ENCODE measurements at places on chromosomes 2 and 18.

DNA sequence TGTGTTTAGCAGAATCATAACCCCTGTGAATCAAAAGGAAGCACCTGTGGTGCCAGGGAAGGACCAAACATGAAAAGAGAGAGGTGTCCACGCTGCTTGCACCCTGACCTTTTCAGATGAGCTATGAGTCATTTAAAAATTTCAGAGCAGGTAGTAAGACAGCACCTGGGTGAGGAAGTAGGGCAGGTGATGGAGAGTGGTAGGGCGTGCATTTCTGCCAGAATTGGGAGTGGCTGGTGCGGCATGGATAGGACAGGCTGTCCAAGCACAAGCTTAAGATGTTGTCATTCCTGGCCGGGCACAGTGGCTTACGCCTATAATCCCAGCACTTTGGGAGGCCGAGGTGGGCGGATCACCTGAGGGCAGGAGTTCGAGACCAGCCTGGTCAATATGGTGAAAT lies 36.8 kb downstream of the NPAS2 start:
- no peak for DNase-seq

DNA sequence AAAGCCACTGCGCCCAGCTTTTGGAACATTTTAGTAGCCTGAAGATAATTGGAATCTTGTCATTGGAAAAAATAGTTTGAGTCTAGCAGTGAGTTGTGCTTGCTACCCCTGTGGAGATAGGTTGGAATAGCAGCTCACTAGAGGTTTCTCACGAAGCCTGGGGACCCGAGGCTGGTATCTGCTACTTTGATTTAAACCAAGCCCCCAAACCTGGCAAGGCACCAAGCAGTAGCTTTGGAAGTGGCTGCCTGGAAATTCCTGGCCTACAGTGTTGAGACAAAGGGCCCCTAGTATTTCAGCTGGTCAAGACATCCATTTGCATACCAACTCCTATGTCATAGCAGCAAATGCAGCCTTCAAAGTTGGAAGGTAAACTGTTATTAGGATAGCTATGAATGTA lies 42.1 kb downstream of the NOP58 start:
- DNase-seq = no peak

- DNase-seq = no peak
Observed at GRCh38 chr2:200397785-200398184, 91.3 kb downstream of the SPATS2L start.

DNA sequence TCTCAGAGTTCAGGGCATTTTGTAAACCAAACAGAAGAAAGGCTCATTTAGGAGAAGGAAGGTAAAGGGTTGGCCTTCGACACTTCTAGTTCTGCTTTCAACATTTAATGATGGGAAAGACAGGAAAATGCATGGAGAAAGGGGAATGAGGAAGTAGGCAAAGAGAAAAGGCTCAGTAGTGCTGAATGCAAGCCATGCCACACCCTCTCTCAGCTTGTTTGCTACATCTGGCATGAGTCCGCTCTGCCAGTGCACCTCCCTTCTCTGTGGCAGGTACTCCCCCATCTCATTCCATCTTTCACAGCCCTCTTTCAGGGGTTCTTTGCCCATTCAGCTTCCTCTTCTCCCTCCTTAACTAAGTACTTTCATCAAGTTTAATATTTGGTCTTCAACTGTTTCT lies 120.9 kb upstream of the ITGB6 start:
- DNase-seq = no peak

GRCh38 chr2:24919037-24919505 lies 966 bp downstream of the ADCY3 start:
- DNase-seq = no peak

DNA sequence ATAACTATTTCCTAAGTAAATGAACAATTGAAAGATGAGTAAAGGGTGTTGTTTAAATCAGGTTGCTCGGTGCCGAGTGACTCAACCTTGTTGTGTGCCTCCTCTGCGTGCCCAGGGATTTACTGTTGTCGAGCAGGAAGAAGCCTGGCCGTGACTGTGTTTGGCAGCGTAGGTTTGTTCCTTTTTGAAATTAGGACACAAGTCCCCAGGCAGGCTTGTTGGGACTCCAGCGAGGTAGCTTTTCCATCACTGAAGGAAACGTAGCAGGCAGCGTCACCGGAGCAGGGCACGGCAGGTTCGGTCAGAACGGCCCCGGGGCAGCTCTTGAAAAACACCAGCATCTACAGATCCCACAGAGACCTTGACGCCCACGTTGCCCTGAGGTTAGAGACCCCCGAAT lies 48.6 kb downstream of the TMEM18 start:
- no peak for DNase-seq

DNA sequence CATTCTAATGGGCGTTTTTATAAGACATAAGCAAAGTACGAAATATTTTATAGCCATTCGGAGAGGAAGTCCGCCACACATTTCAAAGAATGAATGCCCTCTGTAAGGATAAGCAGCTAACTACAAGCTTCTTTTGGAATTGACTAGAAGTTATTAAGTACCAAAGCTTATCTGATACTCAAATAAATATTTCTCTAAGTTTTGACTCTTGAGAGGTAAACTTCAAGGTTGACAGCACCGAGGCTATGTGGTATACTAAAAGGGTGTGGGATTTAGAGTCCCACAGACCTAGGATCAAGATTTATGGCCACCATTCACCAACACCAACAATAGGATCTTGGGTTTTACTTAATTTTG lies 48.1 kb upstream of the MSH2 start:
- no peak for DNase-seq

DNA sequence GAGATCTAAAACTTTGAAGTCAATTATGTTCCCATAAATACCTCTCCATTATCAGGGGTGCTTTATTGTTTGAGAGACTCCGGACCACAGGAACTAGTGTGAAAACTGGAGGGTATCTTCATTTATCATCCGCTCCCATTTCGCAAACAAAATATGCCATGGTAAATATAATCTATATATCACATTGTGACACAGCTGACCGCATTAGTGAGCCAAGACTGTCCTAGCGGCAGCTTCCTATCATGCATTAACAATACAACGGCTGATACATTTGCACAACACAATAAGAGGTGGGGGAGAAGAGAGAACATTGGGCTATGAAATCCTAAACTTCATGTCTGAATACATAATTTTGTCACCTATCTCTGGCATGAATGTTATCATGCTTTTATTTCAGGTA lies 29.5 kb downstream of the BCL11A start:
- DNase-seq = no peak

- DNase-seq = no peak
Observed at GRCh38 chr18:44876755-44877154, 196.1 kb downstream of the SETBP1 start.

DNA sequence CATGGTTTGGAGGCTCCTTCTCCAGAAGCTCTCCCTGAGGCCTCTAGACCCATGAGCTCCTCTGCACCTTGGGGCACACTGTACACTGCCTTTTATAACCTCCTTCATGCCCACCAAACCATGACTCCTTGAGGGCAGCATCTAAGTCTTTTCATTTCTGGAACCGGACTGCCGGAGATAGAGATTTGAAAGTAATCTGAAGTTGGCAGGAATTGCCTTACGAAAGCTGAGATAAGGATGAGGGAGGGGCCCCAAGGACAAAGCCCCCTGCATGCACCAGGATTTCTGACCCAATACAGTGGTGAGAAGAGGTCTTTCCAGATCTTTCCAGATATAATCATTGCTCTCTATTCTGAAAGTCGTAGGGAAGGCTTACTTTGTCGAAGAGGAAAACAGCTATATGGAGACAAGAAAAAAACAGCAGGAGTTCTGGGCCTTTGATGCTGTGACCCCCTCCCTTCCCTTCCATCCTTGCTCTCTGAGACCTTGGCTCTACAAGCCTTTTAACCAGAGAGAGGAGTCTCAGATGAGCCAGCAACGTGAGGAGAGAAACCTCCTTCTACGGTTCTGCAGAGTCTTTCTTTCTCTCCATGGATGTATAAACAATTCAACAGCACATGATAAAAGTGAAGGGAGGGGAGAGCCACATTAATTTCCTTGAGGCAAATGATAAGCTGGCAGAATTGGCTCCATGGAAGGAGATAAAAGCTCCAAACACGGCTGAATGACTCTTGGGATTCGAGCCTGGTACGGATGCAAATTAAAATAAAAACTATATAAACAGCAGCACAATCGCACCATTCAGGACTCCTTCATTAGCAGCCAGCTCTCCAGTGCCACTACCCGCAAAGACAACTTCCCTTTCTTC lies 88.0 kb upstream of the RTN4 start:
- no peak for DNase-seq

DNA sequence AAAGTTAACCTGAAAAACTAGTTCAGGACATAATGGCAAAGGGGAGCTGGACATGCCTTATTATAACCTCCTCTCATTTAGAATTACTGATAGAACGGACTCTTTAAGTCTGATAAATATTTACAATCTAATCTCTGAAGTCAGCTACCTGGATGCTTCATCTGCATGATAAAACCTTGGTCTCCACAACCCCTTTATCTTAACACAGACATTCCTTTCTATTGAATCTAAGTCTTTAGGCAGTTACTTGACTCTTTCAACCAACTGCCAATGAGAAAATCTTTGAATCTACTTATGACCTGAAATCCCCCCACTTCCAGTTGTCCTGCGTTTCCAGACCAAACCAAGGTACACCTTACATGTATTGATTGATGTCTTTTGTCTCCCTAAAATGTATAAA lies 191.2 kb upstream of the LRRTM4 start:
- DNase-seq = no peak

DNA sequence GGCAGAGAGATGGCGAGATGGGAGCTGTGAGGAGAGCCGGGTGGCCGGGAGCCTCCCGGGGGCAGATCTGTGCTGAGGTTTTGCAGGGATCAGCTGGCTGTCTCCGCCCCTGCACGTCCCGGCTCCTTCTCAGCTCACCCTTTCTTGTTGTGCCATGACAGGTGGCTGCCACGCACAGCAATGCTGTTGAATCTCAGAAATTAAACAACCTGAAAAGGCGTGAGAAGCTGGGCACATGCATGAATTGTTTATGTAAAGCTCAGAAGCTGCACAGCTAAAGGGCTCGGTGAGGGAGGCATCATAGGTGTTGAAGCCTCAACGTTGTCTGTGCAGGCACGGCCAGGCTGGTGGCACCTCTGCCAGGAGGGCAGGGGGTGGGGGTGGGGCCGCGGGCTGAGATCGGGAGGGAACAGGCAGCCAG lies 858 bp upstream of the RTP5 start:
- DNase-seq = no peak

- DNase-seq = no peak
Observed at GRCh38 chr2:173815772-173816171, 149.4 kb downstream of the SP3 start.

DNA sequence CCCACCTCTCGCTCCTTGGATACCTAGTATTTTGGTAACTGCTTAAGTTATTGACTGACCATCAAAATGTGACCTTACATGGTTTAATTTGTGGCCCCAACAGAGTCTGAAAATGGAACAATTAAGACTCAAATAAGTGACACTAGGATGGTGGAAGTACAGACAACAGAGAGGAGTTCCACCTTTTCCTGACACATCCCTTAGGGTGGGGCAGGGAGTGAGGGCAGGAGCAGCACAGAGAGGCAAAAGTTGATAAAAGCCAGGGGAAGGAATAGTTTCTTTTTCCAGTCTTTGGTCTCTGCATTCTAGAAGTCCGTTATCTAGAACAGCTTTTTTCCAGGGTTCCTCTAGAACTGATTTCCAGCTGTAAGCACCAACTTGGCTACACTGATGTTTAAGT lies 32.2 kb downstream of the FTCDNL1 start:
- DNase-seq = no peak

GRCh38 chr2:145119225-145119624 lies 599.3 kb upstream of the ZEB2 start:
- no peak for DNase-seq

DNA sequence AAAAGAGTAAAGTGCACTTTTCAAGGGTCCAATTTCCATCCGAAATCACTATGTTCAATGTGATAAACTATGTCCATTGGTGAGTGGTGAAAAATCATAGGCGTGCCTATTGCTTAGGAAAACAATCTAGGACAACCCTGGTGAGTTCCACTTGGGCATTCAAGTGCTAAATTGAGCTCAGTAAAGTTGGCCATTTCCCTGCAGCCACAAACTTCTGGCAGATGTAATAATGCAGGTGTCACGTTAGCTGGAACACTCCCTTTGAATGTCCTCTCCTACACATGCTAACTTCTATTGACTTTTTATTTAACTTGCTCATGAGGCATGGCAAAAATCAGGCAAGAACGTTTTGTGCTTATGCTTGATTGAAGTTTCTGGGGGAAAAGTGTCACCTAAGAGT lies 67.1 kb downstream of the CPS1 start:
- DNase-seq = no peak

- no peak for DNase-seq
Observed at GRCh38 chr2:100257939-100258338, 64.4 kb downstream of the LONRF2 start.

DNA sequence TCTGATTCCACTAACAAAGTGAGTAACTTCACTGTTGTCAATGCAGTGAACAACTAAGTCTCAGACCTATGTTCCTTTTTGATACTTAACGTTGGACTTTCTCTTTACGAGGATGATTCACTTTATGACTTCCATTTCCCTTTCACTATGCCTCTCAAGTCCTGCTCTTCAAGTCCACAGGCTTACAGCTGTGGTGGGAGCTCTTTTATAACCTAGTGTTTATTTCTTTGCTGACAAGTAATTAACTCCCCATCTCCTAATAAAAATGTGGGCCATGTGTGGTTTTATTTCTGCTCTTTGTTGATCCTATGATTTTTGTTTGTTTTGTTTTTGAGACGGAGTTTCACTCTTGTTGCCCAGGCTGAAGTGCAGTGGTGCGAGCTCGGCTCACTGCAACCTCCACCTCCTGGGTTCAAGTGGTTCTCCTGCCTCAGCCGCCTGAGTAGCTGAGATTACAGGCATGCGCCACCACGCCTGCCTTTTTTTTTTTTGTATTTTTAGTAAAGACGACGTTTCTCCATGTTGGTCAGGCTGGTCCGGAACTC lies 142.1 kb downstream of the USP34 start:
- no peak for DNase-seq

GRCh38 chr2:25043241-25043867 lies 1.5 kb downstream of the EFR3B start:
- DNase-seq = no peak

DNA sequence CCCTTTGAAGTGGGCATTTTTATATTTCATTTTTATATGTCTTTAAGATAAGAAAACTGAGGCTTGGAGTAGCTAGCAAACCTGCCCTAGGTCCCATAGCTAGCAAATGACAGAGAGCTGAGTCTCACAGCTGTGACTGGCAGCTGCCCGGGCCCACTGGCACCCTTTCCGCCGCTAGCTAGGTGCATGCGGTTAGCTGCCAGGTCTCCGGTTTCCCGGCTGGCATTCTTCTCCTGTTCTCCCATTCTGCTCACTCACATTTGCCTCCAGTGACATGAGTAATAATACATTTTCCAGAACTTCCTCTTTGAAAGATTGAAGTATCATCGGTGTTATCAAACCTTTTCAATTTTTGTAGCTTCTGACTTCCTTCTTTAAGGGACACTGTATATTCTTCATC lies 38.7 kb downstream of the MTCL1 start:
- DNase-seq = no peak

DNA sequence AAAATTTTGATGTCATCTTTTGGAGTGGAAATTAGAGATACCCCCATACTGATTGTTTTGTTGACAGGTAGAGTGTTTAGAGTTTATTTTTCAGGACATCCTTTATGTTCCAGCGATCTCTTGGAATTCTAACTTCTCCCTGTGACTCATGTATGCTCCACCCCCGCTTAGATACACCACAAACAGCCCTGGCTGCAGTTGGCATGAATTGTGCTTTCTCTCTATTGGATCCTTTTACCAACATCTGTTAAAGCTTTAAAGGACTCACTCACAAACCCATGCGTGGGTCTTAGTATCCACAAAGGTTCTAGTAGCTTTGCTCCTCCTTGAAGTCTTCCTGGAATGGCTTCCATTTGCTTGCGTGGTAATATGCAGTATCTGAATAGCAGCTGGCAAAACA lies 409.5 kb upstream of the POU3F3 start:
- no peak for DNase-seq
